Stromal cell of bone marrow (primary cell): ENCODE measurements at places on chromosomes 1 and 21.

DNA sequence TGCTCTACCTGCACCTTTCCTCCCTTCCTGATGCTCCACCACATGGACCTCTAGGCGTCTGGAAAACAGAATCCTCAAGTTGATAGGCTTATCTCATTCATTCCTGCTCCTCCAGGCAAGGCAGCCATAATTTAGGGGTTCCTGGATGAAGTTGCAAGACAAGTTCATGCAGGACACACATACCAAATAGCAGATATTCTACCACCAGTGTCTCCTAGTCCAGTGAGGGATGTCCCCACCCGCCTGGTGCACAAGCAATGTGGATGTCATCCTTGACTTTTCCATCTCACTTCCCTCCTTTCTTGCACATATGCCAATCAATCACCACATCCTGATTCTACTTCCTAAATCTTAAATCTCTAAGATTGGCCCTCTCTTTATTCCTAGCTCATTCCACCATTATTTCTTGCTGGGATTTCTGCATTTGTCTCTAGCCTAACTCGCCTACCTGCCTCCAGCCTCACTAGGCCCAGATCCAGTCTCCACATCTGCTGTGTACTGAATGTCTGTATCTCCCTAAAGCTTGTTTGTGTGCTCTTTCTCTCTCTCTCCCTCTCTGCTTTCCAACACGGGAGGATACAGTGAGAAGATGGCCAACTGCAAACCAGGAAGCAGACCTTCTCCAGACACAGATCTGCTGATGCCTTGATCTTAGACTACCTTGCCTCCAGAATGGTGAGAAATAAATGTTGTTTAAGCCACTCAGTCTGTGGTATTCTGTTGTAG lies 40.5 kb downstream of the CD34 start:
- DNase-seq = no peak

- no peak for DNase-seq
Measured at GRCh38 chr21:43654806-43655489, 4.3 kb downstream of the HSF2BP start.

- no peak for DNase-seq
Measured at GRCh38 chr1:239633432-239633831, 247.1 kb downstream of the CHRM3 start.

- DNase-seq = no peak
Measured at GRCh38 chr1:211336161-211336560, 9.5 kb downstream of the TRAF5 start.

GRCh38 chr1:1331068-1331965 lies at the start of gene TAS1R3:
Gene TAS1R3 (plus strand): TSS chr1:1331280. CDS start chr1:1331346, 66 bp downstream.
- DNase-seq = no peak

DNA sequence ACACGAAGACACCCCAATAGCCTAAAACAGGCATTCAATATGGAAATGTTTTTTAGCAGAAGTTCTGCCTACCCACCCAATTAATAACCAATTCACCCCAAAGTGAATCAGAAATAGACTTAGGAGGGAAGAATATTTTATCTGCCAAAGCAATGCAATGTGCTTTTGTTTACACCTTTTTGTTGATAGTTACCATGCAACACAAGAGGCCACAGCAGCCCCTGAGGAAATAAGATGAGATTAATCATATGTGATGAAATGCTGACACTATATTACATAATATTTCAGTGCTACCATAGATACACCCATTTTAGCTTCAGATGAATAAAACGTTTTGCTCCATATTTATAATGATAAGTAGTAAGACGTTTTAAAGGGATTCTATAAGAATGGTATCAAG lies 60.9 kb upstream of the RGS2 start:
- DNase-seq = peak; percentile 16

DNA sequence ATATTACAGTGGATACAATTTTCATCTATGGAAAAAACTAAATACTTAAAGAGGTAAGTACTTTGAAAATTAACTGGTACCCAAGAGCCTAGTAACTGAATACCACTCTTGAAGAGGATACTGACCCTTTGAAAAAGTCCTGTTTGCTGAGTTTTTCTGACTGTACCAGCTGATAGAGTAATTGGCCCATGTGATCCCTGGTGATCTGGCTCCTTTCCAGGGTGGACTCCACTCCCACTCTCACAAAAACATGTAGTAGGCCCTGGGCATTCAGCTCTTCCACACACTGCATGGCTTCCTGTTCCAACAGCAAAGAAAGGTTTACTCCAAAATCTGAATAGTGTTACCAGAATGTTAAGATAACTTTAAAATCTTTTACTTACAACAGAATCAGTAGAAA lies 53.6 kb upstream of the HP1BP3 start:
- no peak for DNase-seq

DNA sequence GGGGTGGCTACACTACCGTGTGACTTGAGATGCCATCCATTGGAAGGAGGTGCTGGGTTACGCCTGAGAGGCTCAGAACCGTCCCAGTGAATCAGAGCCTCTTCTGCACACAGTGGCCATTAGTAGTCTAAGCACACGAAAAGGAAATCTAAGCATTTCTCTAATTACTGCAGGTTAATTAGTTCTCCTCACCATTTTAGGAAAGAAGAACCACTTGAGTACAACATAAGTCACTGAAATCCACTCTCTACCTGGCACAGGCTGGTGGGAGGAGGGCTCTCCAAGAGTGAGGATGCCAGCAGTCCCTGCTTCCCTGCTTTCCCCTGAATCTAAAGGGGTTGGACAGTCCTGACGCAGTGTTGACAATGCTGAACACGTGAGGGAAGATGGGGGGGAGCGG lies 606.3 kb downstream of the NPHP4 start:
- DNase-seq = no peak

GRCh38 chr1:207993477-207994445 lies 82.8 kb upstream of the CD34 start:
- no peak for DNase-seq

DNA sequence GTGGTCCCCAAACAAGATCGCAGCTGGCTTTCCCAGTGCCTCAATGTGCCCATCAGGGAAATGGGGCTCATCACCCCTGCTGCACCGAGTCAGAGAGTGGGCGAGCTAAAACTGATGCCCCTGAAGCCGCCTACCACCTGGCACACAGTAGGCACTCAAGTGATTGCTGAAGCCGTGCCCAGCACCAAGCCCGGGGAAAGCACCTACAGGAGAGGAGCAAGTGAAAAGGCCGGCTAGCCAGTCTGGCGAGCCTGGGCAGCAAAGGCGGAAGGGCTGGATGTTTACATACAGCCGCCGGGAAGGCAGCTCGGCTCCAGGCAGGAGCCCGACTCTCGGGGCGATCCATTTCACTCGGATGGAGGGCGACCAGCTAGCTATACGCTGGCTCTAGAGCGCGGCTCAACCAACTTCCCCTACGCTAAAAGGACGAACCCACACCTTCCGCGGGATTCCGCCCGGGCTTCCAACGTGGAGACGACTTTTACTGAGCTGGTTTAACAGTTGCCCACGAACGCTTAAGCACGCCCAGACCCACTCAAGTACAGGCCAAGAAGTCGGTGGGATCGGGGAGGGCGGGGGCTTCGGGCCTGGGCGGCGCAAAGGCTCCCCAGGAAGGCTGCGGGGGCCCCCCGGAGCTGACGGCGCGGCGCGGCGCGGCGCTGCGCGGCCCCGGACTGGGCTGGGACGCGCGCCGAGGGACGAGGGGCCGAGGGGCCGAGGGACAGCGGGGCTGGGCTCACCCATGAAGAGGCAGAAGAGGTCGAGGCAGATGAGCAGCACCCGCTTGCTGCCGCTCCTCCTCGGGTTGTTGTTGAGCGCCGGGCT lies 1.0 kb downstream of the PLPP3 start:
- no peak for DNase-seq

DNA sequence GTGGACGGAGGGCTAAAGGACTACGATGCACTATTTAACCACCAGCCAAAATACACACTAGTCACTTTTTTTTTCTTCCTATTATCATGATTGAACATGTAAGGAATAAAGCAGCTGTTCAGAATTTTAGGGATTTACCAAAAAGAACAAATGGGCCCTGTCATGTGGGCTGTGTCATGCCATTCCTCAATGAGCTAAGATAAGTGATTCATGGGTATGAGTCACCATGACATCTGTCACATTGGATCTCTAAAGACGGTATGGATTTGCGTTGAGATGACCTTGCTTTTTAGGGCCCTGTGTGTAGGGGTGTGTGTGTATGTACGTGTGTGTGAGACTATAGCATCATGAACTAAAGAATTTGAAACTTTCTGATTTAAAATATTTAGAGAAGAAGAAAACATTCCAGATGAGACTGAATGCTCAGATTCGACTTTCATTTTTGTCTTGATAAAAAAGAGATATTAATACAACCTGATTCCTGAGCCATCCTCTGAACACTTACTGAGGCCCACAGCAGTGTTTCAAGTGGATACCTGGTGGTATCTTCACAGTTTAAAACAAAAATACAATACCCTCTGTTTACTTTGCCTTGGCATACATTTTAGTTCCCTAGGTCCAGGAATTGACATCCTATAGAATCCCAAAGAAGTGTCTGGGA lies 246.1 kb upstream of the DUSP10 start:
- DNase-seq = peak; percentile 73

- DNase-seq = no peak
Measured at GRCh38 chr1:183882335-183883167, 77.6 kb downstream of the RGL1 start.

DNA sequence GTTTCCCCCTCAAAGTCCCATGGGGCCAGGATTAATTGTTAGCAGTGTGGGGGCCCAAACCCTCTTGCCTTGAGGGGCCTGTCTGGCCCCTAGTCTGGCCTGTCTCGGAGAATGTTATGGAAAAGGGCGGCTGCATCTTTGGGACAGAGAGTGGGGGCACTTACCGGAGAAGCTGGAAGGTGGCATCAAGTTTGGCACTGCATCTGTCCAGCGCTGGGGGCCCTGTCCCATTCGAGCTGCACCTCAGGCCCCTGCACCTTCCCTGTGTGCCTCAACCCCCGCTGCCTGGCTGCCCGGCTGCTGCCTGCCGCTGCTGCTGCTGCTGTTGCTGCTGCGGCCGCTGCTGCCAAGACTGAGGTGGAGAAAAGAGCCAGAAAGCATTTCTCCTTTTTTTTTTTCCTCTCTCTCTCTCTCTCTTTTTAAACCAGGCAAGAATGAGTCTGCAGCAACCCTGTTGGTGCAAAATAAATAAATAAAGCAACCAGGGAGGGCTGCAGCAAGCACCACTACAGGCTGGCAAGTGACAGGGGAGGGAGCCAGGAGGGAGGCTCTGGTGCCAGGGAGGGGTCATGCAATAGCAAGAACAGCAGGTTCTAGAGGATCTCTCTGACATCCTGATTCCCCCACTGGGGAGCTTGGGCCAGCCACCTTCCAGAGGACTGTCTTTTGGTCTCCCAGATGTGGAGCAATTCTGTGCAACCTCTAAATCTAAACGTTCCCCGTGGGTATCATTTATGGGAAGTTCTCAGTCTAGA lies at the start of gene LINGO4:
LINGO4 (minus strand) TSS at position 354 of the 755 bp plus-strand sequence. CDS start 2,715 bp downstream, outside the sequence.
- no peak for DNase-seq

GRCh38 chr1:230171356-230172015 lies 104.4 kb downstream of the GALNT2 start:
- DNase-seq = peak; percentile 34

- no peak for DNase-seq
Measured at GRCh38 chr1:27217401-27217800, 17.0 kb upstream of the WDTC1 start.

- no peak for DNase-seq
Measured at GRCh38 chr1:91133248-91133647, 111.4 kb upstream of the ZNF644 start.

- DNase-seq = no peak
Measured at GRCh38 chr1:167911413-167911812, 2.5 kb downstream of the ADCY10 start.

- no peak for DNase-seq
Measured at GRCh38 chr1:242016479-242016878, 17.6 kb upstream of the MAP1LC3C start.

- DNase-seq = no peak
Measured at GRCh38 chr1:91498035-91498434, 2.6 kb upstream of the CDC7 start.

- DNase-seq = no peak
Measured at GRCh38 chr1:9240914-9241820, 6.6 kb downstream of the H6PD start.

GRCh38 chr21:32298148-32298559 lies 501 bp upstream of the MRAP start:
- DNase-seq = peak; percentile 28

- DNase-seq = no peak
Measured at GRCh38 chr1:180279651-180280050, 49.6 kb downstream of the LHX4 start.
